Mucosa of gallbladder (tissue), 1 donor: ENCODE measurements at places on chromosomes 7 and 10. TPM values are rescaled to one million over a fixed set of nuclear protein-coding genes. Genes with fewer than 3 reads are reported as not detected.

- DNase-seq: no peak
Observed at GRCh38 chr7:155218276-155219153, 79.2 kb upstream of the INSIG1 start.

DNA sequence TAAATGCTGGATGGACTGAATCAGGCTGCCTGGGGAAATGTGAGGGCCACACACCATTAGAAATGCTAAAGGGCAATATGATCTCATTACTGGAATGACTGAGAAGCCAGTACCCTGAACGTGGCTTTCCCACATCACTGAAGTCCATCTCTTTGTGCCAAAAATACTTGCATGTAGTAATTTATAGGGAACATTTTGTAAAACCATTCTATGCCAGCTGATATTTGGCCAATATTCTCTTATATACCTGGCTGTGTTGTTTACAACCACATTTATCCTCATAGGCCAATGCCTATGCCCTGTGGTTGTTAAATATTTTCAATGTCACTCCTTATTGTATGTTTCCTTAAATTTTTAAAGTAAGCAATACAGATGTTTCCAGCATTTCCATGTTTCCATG, 111.6 kb downstream of the C10orf90 start:
- no peak for DNase-seq

- DNase-seq: no peak
Observed at GRCh38 chr7:87948371-87948770, 14.3 kb downstream of the ADAM22 start.

DNA sequence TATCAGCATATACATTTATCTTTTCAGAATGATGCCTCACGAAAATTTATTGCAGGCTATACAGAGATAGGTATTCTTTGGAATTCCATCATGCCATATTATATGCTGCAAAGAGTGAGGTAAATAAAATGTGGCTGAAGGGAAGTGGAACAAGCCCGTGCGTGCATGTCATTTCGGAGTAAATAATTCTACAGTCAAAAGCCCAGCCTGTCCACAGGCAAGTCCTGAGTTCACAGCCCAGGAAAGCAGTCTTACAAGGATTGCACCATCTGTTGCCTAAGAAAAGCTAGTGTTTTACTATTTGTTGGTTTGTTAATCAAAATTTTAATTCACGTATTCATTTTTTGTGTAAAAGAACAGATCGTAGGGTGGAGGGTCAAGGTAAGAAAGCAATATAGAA, 292.4 kb upstream of the AKR1E2 start:
- no peak for DNase-seq

- no peak for DNase-seq
Observed at GRCh38 chr7:120877701-120878100, 19.8 kb upstream of the TSPAN12 start.

GRCh38 chr7:73442903-73443500, 9.4 kb downstream of the FZD9 start:
- no peak for DNase-seq

LEP gene
- not detected for total RNA-seq

OR6V1 gene
- not detected for total RNA-seq

ITGA8 gene
- total RNA-seq: 2.4 TPM

GARIN1A gene
- 2.6 TPM for total RNA-seq

DNA sequence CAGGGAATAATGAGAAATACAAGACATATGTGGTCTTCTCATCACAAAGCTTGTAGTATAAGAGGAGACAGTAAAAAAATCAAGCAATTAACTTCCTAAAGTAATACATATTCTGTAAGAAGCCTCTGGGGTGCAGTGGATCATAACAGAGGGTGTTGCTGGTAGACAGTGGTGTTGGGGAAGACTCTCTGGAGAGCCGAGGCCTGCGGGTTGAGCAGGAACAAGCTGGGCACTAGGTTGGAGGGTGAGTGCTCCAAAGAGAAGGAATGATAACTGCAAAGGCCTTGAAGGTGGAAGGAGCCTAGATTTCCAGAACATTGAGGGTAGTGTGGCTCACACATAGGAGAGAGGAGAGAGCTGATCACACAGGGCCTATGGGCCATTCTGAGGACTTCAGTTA, 1.5 kb downstream of the GIMAP4 start:
- no peak for DNase-seq

- no peak for DNase-seq
Observed at GRCh38 chr7:7944619-7945282, 23.8 kb upstream of the GLCCI1 start.

- DNase-seq: no peak
Observed at GRCh38 chr7:129240119-129240820, 15.4 kb downstream of the AHCYL2 start.

PIP gene
- not detected for total RNA-seq

DNA sequence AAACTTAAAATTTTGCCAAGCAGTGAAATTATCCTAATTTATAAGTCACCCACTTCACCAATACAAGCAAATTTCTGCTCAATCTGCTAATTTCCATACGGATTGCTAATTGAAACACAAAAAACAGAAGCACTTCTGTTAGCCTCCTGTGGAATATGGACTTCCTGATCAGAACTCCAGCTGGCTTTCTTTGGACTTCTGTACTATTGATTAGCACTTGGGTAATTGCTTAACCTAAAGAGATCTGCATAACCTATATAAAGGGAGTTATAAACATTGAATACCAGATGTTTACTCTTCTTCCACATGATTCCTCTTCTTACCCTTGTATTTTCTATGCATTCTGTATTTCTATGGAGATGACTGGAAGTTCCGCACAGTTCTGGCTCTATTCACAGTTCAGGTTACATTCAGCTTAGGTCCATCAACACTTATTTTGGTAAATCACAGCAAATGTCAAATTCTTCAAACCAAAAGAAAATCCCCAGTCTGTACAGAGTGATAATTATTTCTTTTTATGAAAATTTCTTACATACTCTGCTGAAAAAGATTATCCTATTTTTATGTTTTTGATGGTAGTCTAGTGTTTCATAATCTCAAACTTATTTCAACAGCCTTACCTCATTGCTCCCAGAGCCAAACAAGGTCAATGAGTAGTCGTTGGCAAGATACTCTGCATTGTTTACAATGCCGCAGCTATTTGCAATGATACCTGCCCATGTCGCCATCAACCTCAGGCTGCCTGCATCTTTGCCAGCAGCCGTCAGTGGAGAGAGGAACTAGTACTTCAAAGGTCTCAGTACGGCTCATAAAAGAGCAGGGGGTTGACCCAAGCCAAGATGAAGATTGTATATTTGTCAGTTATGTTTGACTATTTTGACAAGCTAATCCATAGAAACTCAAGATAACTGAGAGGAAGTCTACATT, 225.6 kb downstream of the AHR start:
- DNase-seq: peak; percentile 72

SLC18A2 gene
- 5.7 TPM for total RNA-seq

- DNase-seq: peak; percentile 56
Observed at GRCh38 chr7:27150568-27151340, 1.6 kb downstream of the HOXA3 start.

PTN gene
- total RNA-seq: 39.3 TPM

- no peak for DNase-seq
Observed at GRCh38 chr10:75611172-75611992, 180.0 kb downstream of the LRMDA start.

- DNase-seq: no peak
Observed at GRCh38 chr7:78686189-78686588, 767.3 kb downstream of the MAGI2 start.

- DNase-seq: no peak
Observed at GRCh38 chr10:80730522-80730921, 192.8 kb downstream of the SH2D4B start.

- peak; percentile 20 for DNase-seq
Observed at GRCh38 chr10:102919246-102919959, 1.3 kb downstream of the CNNM2 start.

DNA sequence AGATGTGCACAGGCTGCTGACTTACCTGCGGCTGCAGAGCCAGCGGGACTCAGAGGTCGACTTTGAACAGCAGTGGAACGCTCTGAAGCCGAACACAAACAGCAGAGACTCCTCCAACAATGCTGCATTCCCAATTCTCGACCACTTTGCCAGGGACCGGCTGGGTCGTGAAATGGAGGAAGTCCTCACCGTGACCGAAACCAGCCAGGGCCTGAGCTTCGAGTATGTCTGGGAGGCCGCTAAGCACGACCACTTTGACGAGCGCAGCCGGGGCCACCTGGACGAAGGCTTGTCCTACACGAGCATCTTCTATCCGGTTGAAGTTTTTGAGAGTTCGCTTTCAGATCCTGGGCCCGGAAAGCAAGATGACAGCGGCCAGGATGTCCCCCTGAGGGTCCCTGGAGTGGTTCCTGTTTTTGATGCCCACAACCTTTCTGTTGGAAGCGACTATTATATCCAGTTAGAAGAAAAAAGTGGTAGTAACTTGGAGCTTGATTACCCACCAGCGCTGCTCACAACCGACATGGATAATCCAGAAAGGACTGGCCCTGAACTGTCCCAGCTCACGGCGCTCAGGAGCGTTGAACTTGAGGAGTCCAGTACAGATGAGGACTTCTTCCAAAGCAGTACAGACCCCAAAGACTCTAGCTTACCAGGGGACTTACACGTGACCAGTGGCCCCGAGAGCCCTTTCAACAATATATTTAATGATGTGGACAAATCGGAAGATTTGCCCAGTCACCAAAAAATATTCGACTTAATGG, 19.4 kb upstream of the BHLHA15 start:
- DNase-seq: no peak

- DNase-seq: no peak
Observed at GRCh38 chr10:48445932-48446331, 139.5 kb downstream of the MAPK8 start.

- no peak for DNase-seq
Observed at GRCh38 chr7:142420554-142421362, 162.9 kb upstream of the PRSS58 start.

DNA sequence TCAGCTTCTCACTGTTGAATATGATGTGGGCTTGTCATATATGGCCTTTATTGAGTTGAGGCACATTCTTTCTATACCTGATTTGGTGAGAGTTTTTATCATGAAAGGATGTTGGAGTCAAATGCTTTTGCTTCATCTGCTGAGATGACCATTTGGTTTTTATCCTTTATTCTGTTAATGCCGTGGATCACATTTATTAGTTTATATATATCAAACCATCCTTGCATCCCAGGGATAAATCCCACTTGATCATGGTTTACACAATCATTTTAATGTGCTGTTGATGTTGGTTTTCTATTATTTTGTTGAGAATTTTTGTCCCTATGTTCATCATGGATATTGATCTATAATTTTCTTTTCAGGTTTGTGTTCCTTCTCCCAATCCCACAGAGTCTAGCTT, 67.0 kb downstream of the EBLN1 start:
- DNase-seq: no peak

GRCh38 chr10:12214763-12215218, 18.8 kb downstream of the CDC123 start:
- peak; percentile 18 for DNase-seq

- DNase-seq: peak; percentile 30
Observed at GRCh38 chr7:30163231-30163894, 28.6 kb downstream of the MTURN start.

ZNF117 gene
- total RNA-seq: 31.6 TPM

DNA sequence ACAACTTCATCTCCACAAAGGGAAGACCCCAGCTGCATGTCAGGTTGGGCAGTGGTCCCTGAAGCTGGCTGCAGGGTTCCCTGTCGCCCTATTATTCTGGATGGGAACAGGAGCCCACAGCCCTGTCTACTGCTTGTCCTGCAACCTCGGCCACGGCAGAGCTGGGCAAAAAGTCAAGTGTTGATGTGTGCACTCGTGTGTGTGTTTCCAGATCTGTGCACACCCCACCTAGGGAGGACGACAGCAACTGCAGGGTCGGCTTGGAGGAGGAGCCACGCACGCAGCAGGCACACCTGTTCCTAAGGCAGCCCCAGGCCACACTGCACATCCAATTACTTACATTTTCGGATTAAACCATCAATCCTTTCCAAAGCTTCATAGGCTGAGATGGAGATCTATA, 23.6 kb downstream of the PITRM1 start:
- no peak for DNase-seq

- no peak for DNase-seq
Observed at GRCh38 chr10:72464438-72464837, 109.7 kb upstream of the DNAJB12 start.

DNA sequence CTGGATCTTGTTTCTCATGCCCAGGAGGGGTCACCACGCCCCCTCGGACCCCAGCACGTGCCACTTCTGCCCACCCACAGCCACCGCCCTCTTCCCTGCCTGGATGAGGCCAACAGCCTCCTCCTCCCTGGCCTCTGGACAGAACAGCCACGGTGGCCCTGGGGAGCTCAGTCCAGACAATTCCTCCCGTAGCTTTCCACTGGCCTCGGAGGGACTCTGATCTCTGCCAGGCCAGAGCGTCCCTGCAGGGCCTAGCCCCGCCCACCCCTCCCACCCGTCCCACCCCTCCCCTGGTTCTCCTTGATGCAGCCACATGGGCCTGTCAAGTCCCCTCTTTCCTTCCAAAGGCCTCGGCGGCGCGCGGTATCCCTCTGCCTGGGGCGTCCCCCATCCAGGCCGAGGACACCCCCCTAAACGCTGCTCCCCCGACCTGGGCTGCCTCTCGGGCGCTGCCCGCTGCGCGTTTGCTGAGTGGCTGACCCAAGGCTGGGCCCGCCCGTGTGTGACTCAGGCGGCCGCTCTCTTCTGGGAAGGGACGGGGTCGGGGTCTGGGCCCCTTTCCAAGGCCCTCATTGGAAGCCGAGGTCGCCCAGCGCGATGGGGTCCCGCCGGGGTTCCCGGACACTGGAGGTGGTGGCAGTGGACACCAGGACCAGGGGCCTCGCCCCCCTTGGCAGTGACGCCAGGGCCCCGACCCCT, 557 bp downstream of the TMEM120A start:
- peak; percentile 59 for DNase-seq

- DNase-seq: no peak
Observed at GRCh38 chr7:90181485-90181884, 27.2 kb downstream of the STEAP1 start.

GRCh38 chr7:105682341-105683060, 101.2 kb upstream of the EFCAB10 start:
- no peak for DNase-seq

BPGM gene
- 12.7 TPM for total RNA-seq

HABP2 gene
- 296 TPM for total RNA-seq

DNA sequence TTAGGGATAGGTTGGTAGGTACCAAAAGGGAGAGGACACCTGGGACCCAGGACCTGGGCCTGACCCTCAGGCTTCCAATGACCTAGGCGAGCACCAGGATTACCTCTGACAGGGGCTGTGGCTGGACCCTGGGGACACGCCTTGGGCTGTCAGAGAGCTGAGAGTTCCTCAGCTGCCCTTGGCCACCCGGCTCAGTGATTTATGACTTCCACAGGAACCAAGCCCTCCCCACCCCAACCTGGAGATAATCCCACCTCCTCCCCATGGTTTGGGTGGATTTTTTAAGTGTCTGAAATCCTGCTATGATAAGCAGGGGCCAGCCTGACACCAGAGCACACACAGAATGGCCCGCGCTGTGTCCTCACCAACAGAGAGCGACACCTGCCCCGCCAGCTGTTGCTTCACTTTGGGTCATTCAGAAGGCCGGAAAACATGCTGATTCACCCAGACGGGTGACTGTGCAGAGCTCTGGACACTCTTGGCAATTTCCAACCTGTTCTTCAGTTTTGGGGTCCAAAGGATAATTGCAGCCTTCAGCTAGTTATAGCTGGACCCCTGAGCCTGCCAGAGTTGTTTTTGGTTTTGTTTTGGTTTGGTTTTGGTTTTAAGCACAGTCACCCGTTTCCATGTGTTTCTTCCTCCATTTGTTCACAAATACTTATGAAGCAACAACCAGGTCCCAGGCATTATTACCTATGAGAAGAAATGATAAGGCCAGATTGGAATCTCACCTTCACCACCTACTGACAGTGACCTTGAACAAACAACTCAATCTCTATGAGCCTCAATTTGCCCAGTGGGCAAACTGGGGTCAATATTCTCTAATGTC, 78.2 kb downstream of the RAB11FIP2 start:
- no peak for DNase-seq
